ENCODE measurements at places on chromosomes 3 and 15.
A peak's percentile ranks its signal among the peaks of the same experiment; 100 is the strongest.

DNA sequence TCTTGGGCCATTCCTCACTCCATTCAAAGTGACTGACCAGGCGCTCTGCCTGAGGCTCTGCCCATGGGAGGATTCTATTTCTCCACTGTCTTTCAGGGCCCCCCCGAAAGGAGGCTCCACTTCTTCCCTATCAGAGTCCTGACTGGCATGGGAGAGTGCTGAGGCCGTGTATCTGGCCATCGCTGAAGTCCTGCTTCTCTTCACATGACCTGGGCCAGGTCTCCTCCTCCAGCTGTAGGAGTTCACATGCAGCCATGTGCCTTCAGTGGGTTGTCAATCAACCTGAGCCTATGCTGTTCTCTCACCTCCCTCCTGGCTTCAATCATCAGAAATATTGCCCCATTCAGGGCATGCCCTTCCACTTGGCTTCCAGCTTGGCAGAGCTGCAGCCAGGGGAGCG is 12.8 kb upstream of the APBA2 start:
- no peak for DNase-seq

- no peak for DNase-seq
Measured at GRCh38 chr3:41002104-41002503, 197.2 kb upstream of the CTNNB1 start.

- peak; percentile 90 for DNase-seq
Measured at GRCh38 chr3:152376351-152377183, 107.8 kb downstream of the MBNL1 start.

GRCh38 chr3:187243933-187244524 is 46.7 kb downstream of the RTP1 start:
- no peak for DNase-seq

GRCh38 chr3:78427303-78427702 is 1340.5 kb downstream of the ROBO1 start:
- no peak for DNase-seq

- no peak for DNase-seq
Measured at GRCh38 chr3:38028621-38029361, 651 bp downstream of the PLCD1 start.

DNA sequence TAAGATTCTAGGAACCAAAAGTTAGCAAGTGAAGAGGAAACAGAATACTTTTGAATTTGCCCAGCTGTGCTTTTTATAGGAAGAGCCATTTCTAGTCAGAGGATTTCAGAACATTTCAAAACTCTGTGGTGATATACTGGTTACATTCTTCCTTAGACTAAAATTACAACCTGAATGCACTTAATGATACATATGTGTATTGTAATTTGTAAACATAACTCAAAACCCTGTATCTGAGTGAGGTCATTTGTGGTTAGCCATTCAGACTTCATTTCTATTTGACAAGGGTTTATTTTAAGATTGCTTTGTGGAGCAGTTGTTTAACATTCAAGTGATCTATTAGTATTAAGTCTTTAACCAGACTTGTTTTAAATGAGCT is 59.4 kb upstream of the TRIM71 start:
- DNase-seq = no peak

GRCh38 chr3:69567023-69567709 is 172.1 kb upstream of the MITF start:
- no peak for DNase-seq

- DNase-seq = no peak
Measured at GRCh38 chr15:98800437-98801233, 152.3 kb downstream of the IGF1R start.

- DNase-seq = no peak
Measured at GRCh38 chr3:98893740-98894139, 7.8 kb downstream of the DCBLD2 start.

DNA sequence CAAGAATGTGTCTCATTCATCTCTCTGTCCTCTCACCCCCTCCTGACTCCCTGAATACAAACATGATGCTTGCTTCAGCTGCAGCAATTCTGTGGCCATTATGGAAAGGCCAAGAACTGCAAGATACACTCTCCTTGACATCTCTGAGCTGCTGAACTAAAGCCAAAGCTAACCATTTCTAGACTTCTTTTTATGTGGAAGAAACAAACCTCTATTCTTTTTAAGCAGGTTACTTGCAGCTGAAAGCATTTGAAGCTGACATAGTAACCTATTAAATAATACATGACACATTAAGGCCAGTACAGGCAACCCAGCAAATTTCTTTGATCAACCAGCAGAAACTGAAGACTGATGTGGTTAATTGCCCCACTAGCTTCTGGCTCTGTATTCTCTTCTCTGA is 17.5 kb downstream of the FHIT start:
- no peak for DNase-seq

DNA sequence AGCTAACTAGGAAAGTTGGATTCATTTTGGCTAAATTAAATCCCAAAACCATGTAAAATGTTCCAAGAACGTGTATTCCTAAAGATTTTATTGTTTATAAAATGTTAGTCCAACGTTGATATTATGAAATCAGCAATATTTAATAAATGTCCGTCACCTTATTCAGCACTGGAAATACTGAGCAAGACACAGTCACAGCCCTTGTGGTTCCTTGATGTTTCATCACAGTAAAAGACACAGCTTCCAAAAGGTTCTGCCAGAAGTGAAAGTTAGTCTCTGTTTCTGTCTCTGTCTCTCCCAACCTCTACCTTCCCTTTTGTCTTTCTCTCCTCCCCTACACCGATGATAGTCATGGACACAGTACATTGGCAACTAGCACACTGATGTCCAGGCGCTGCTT is 82.2 kb upstream of the BOC start:
- no peak for DNase-seq

DNA sequence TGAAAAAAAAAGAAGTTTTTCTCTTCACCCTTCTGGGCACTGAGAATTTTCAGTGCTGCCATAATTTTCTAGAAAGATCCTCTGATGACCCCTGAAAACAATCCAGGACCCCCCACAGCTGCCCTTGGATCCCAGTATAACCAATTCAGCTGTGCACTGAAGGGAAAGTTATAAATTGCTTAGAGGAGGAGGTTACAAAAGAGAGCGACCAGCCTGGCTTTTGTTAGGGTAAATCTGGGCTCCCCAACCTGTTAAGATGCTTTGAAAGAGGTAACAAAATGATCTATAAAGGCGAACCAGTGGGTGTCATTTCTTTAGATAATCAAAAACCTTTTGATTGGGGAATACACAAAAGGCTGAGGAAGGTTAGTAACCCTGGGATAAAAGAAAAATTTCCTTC is 407.9 kb upstream of the ATP11B start:
- DNase-seq = no peak

DNA sequence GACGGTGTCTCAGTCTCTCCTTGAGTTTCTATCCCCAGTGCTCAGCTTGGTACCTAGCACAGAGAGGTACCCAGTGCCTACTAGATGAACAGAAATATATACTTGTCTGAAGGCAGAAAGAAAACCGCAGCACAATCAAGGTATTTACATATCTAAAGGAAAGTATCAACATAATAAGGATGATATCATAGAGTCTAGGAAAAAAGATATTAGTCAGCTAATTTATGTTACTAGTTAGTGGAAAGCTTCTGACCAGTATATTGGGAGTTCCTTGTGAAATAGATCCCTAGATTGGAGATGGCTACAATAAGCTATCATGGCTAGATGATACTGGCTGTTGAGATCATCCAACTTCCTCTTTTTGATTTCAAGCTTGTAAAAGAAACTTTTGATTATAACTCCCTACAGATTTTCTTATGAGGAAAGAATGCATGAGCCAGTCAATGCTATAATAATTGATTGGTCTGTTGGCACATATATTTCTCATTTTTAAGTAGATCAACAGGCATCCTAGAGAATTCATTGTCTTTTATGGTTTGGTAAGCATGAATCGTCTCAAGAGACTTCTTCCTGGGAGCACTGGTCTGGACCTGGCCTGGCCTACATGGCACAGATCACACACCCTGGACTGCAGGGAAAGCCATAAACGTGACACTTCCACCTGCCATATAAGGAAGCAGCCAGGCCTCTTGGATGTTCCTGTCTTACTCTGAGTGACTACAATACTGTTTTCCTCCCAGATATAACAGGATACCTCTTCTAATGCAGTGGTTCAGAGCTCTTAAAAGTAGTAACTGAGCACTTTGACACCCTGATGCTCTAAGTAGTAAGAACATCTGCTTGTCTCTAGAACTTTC is 60.7 kb downstream of the IMPG2 start:
- DNase-seq = no peak

DNA sequence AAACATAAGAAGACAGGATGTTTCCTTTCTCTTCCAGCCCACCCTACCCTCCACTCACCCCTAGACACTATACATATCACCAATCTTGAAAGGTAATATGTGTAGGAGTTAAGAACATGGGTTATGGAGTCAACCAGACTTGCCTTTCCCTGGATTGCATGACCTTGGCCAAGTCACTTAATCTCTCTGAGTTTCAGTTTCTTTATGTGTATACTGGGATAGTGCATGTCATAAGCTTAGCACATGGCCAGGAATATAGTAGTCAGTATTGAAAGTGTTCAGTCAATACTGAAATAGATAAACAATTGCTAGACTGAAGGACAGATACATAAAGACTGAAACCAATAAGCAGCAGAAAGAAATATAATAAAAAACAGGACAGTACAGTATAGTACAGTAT is 283.2 kb upstream of the STT3B start:
- DNase-seq = no peak

DNA sequence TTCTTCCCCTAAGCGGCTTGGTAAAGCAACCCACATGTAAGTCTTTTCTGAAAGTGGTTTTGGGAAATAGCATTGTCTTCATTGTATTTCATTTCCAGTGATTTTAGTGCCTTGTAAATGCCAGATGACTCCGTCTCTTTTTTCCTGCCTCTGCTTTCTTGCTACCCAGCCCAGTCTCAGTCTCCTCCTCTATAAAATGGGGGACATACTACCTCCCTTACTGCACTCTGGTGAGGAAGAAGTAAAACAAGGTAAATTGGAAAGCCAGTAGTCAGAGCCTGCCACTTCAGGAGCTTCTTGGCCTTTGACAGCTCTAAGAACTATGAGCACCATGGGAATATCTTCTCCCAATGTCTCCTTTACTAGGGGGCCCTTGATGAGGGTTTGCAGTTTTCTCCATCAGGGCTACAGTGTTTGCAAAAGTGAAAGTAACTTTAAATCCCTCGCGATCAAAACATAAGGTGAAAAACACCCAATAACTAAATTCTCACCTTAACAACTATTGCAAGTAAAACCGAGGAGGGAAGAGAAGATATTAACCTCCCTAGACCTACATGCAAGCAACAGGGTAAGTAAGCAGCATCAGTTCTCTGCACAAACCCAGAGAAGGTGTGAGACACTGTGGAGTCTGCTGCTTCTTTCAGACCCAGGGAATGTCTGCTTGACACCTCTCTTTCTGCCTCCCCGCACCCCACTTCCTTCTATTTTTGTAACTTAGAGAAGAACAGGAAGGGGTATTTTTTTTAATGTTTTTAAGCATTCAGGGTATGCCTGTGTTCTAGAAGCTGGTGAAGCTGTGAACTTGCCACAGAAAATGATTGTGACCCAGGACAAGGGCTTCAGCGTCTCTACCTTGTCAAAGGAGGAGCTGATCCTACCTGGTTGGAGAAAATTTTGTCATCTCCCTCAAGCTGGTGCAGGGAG is 159.1 kb upstream of the EOMES start:
- peak; percentile 24 for DNase-seq

DNA sequence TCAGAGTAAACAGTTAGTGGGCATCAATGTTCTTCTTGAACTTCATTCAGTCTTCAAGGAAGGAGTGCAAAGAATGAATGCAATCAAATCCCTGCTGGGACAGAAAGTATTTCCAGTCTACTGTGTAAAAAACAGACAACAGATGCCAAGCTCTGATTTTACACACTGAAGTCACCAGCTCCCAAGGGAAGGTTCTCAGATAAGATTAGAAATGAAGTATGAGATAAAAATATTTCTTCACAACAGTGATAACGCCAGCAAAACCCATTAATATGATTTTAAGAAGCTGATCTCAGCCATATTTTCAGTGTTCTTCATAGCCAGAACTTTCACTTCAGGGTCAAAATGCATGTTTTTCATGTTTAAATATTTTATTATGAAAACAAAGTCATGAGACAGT is 265.6 kb downstream of the CTNNB1 start:
- DNase-seq = no peak

DNA sequence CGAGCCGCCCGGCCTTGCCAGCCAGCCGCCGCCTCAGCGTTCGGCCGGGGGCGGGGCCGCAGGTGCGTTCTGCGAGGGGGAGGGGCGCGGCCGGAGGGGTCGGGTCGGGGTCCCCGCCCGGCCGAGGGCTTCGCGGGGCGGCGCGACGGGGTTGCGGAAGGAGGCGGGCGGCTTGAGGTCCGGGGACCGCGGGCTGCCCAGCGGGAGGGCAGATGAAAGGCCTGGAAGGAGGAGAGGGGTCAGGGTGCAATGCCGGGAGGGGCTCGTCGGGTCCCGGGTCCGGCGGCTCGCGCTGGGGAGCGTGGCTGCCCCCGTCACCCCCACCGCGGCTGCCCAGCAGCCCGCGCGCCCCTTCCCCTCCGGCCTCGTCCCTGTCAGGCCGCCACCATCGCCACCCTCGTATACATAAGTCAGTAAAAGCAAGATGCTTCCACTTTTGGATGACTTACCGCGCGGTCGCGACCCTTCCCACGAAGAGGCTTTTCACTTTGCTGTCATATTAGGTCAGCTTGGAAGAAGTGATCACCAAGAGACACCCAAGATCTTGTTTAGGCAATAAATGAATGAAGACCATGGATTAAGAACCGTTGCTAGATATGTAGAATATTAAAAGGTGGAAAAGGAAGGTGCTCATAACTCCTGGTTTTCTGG is 620 bp upstream of the ANP32A start:
- DNase-seq = no peak

GRCh38 chr3:42273361-42273760 is 7.4 kb upstream of the CCK start:
- no peak for DNase-seq

- DNase-seq = no peak
Measured at GRCh38 chr15:67037694-67038093, 27.7 kb upstream of the SMAD3 start.

GRCh38 chr15:48536681-48537091 is 108.8 kb downstream of the FBN1 start:
- DNase-seq = no peak

DNA sequence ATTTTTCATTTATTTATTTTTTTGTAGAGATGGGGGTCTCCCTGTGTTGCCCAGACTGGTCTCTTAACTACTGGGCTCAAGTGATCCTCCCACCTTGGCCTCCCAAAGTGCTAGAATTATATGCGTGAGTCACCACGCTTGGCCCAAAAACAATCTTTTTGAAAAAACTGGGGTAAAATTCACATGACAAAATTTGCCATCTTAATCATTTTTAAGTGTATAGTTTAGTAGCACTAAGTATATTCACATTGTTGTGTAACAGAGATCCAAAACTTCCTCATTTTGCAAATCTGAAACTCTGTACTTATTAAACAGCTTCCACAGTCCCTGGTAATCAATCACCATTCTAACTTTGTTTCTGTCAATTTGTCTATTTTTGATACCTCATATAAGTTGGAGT is 5.2 kb downstream of the SNX1 start:
- no peak for DNase-seq

DNA sequence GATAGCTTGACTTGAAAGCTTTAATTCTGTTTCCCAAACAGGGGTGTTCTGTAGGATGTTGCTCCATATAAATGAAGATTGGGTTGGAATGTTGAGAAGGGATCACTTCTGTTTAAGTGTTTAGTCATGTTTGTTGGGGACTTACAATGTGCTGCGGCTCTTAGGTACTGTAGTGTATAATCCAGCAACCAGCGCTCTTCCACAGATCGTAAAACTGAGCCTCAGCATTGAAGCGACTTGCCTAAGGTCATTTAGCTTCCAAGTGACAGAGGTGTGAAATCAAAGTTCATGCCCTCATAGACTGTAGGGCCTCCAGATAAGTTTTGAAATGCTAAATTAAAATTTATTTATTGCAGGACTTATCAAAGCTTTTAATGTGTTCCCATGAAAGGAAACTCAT is 1.8 kb downstream of the MKRN2 start:
- no peak for DNase-seq

GRCh38 chr3:13045904-13046568 is 27.2 kb downstream of the IQSEC1 start:
- DNase-seq = peak; percentile 87
